Gastrocnemius medialis (tissue), 4 donors: ENCODE measurements at places on chromosomes 2 and 18. TPM values are rescaled to one million over a fixed set of nuclear protein-coding genes. Genes with fewer than 3 reads are reported as not detected.

DNA sequence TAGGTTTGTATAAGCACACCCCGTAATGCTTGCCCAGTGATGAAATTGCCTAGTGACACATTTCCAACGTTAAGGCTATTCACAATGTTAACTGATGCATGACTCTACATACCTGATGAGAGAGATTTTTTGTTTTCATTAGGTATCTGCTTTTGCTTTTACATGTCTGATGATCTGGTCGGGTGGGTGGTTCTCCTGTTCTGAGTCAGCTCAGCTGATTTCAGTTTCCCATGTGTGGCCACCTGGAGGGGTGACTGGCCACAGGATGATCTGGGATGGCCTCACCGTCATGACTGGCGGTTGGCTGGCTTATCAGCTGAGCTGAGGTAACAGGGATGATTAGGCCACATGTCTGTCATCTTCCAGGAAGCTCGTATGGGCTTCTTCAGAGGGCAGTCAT is 33.8 kb upstream of the ACYP2 start:
- no peak for DNase-seq

GRCh38 chr2:203685081-203685621 is 21.3 kb upstream of the CD28 start:
- no peak for DNase-seq

DNA sequence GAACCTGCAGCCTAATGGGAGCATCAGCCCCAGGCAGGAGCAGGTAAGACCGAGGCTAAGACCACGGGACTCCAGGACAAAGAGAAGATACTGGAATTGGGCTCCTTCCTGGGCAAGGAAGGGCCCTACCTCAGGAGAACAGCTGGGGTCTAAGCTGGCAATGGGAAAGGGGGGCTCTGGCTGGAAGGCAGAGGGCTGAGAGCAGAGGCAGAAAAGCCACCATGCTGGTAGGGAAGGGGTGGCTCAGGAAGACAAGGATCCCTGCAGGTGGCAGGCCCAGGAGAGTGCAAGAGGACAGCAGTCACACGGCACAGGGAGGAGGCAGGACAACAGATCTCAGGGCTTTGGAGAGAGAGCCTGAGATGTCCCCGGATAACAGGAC is 203.5 kb downstream of the NDUFA10 start:
- DNase-seq = no peak

DNA sequence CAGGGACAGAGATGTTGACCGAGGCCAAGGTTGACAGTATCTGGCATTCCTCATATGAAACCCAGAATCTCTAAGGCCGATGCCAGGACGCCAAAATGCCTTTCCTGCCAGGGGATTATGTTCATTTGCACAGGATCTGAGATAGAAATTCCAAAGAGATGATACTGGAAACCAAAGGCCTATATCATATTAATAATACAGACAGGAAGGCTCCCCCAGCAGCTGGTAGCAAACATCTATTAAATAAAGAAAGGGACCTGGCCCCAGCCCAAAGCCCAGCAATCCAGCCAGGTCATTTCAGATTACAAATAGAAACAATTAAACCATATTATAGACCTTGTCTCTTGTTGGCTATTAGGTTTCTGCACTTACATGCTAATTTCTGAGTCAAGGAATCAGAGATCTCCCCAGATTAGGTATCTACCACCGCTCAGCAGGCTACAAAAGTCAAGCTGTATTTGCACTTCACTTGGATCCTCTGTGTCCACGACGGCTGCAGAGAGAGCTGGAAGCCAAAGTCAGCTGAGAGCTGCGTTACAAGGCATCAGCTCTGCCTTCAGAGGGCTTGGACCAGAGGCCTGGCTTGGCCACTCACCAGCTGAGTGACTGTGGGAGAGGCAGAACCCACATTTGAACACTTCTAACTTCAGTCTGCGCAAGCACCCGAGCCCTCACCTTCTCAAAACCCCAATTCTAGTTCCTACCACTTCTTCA is 269.3 kb upstream of the SIX2 start:
- no peak for DNase-seq

- no peak for DNase-seq
Observed at GRCh38 chr2:228056293-228057097, 125.0 kb downstream of the SPHKAP start.

GRCh38 chr2:240813231-240813921 is 6.6 kb downstream of the KIF1A start:
- no peak for DNase-seq

Gene FTCDNL1
- 21.9 TPM for total RNA-seq

Gene GALNT5
- not detected for total RNA-seq

Gene STPG4
- 0.33 TPM for total RNA-seq

Gene KCNG2
- not detected for total RNA-seq

Gene VWA3B
- total RNA-seq = not detected
